Fibroblast of skin of left biceps (primary cell): ENCODE measurements at places on chromosomes 1 and 21.

- no peak for DNase-seq
These were observed 27.6 kb downstream of the TENT5C start for GRCh38 chr1:117633423-117633822.

DNA sequence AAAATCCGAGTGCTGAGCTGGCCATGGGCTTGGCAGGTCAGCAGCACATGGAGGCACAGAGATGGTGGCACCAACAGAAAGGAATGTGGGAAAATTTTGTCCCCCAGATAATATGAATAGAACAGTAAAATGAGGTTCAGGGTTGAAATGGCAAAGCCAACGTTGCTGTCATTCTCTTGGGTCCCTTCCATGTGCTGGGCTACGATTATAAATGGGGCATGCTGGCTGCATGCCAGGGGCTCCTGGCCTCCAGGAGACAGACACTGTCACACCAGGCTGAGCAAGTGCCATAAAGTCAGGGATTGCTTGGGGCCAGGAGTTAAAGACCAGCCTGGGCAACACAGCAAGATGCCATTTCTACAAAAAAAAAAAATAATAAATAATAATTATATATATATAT, 77.1 kb downstream of the TOMM20 start:
- no peak for DNase-seq

DNA sequence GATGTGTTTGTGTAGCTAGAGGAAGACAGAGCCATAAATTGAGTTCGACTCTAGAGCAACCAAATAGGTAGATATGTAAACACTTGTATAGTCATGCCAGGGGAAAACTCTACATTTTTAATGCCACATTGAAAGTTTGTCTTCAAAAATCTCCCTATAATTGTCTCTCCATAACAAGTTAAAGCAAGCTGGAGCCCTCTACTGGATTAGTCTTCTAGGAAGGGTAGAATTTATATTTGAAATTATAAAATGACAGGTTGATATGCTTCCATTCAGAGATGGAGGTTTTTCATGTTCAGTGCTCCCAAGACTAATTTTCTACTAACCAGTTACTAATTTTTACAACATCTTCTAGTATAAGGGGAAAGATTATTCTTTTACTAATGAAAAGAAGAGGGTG, 13.1 kb upstream of the COL24A1 start:
- DNase-seq, result no peak

- DNase-seq, result no peak
These were observed 11.8 kb upstream of the ZFP69B start for GRCh38 chr1:40438391-40439015.

- no peak for DNase-seq
These were observed 54.2 kb upstream of the KAZN start for GRCh38 chr1:14544319-14544718.

DNA sequence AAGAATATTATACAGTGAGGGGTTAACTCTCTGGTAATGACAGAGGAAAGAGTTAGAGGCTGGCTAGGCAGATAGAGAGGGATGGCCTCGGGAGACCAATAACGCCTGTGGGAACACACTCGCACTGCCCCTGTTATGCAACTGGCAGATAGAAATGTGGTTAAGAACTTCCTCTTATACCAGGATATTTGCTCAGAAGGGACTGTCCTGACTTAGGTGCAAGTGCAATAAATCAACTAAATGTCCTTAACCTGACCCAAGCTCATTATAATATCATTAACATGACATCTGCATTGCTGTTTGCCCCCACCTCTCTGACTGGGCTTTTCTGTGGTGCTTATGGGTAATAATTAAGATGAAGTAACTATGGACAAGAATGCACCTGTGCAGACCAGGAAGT, 1518.0 kb downstream of the NCAM2 start:
- DNase-seq, result no peak

GRCh38 chr1:107883562-107883961, 81.4 kb downstream of the VAV3 start:
- DNase-seq, result no peak

DNA sequence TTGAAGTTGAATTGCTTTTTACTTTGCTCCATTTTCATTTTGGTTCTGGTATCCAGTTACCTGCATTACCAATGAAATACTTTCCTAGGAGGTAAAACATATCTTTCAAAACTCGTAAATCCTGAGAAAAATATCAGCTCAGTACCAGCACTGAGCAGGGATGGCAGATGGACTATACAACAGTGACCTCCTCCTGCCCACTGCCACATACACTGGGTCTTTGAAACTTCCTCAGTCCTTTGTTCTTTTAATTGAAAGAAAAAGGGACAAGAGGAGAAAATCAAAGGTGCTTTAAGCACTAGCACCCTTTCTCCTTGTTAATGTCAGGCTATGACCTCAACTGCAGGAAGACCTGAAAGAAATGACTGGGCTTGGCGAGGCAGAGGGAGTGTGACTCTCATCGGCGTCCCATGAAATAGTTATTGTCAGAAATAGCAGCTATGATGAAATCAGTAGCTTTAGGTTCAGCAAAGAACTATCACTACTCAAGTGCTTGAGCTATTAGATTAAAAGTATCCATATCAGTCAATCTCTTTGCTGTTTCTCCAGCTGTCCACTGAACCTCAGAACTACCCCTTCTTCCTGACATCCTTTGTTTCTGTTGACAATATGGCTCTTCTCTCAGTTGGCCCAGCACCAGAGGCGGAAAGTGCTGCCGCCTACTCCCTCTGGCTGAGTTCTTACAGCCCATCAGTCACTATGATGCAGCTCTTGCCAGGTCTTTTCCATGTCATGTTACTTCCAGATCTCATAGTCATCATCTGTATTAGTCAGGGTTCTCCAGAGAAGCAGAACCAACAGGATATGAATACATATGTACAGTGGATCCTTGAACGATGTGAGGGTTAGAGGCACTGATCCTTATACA, 207.0 kb upstream of the MAP1LC3C start:
- DNase-seq, result no peak

- no peak for DNase-seq
These were observed 29.4 kb upstream of the CCSAP start for GRCh38 chr1:229372251-229372650.

DNA sequence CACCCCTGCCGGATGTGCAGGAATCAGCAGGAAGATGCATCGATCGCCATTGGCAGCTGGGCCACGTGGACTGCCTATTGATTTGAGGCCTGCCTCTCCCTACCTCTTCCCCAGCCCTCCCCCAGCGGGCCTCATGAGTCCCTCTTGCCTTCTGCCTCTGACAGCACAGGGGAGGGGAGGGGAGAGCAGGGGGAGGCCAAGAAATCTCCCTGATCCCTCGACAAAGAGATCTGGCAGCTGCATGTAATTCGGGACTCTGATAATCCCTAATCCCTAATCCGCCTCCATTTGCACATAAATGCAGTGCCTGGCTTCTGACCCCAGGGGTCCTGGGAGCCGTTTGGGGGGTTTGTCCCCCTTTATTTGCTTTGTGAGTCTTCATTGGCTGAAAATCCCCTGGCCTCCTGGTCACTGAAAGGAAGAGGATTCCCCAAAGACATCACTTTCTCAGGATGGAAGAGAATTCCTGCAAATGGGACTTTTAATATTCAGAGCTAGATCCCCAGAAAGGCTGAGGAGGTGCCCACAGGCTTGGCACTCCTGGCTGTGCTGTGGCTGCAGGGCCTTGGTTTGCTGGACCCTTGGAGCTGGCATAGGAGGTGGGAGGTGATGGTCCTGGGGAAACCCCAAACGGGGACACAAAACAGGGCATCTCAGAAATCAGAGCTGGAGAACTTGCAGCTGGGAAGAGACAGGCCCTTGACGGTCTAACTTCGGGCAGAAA, 239.4 kb upstream of the POU3F1 start:
- no peak for DNase-seq

DNA sequence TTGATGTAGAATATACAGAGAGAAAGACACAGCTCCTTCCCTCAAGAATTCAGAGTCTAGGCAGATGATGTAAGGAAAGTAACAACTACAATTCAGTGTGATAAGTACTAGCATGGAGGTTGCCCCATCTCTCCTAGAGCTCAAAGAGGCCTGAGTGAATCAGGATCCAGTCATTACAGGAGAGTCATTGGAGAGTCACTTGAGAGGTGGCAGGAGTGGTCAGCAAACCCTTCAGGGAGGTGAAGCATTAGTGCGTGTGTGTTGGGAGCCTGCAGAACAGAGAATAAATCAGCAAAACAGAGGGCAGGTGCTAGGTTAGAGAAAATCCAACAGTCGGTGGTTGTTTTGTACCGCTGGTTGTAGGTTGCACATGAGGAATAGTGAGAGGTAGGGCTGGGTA, 46.1 kb downstream of the GRIK1 start:
- DNase-seq, result no peak

DNA sequence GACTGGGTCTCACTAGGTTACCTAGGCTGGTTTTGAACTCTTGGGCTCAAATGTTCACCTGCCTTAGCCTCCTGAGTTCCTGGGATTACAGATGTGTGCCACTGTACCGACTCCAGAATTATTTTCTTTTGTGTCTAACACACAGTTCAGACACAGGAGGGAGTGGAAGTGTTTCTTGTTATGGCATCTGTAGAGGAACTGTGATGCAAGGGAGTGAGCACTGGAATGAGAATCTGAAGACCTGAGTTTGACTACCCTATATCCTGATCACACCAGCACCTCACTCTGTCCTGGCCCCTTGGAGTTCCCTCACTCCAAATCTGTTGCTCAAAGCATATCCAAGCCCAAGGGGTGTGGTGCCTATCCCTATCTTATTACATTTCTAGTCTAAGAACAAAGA, 15.2 kb downstream of the OPTC start:
- DNase-seq, result no peak

DNA sequence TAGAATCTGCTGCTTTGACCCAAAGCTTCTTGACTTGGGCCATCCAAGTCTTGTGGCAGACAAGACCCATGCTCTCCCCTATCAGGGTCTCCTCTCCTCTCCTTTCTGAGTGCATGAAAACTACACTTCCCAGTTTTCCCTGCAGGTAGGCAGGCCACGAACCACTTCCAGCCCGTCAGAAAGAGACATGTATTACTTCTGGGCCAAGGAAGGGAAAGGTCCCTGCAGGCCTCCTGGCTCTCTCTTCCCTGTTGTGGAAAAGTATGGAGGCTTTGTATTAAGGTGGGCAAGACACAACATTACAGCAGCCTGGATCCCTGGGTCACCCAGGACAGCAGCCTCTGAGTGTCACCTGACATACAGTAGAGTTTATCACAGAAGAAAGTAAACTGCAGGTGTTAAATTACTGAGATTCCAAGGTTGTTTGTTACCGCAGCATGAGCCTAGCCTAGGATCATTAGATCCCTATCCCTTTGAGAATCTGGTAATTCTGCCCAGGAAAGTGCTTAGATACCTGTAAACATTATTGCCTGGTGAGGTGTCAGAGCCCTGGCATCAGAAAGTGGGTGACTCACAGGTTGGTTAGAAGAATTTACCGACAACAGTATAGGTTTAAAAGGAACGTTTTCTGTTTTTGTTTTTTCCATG, 717.3 kb downstream of the MATN1 start:
- no peak for DNase-seq

GRCh38 chr21:29763674-29764073, 176.1 kb downstream of the GRIK1 start:
- DNase-seq, result no peak

GRCh38 chr21:28523367-28523766, 469.3 kb downstream of the LTN1 start:
- DNase-seq, result no peak

GRCh38 chr21:45540601-45540970, 1.7 kb downstream of the SLC19A1 start:
- DNase-seq, result no peak

DNA sequence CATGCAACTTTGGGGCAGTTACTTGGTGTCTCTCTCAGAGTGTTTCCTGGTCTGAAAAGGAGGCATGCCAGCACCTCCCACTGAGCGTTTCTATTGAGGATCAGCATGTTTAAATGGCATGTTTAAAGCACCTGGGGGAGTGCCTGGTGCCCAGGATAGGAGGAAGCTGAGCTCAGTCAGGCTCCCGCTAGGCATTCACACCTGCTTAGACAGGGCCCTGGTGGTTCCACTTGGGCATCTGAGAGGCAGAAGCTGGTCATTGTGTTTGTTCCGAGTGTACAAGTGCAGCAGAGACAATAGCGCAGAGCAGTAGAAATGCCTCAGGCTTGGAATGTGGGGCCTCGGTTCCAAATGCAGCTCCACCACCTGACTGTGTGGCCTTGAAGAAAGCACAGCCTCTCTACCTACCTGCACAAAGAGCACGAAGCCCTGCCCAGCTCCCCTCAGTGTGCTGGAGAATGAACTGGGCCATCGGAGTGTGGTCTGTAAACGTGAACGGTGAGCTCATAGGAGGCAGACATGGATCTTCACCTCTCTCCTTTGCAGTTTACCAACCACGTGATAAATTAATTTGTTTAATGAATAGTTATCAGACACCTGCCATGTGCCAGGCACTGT, 20.3 kb upstream of the TMEM222 start:
- DNase-seq, result no peak

DNA sequence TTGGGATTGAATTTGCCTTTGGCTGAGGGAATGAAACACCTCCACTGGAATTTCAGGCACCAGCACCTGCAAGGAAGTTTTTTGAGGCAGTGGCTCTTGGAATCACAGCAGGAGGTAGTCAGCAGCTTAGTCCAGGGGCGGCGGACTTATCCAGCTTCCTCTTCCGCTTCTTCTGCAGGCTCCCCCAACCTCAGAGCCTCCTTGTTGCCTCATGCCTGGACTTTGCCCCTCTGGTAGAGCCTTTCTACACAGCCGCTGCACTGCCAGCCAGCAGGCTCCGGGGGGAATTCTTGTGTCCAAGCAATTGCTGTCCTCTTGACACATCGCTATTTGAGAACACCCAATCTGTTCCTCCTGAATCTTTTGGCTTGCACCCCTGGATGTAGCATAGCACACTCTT, 4.4 kb upstream of the RHEX start:
- no peak for DNase-seq

- DNase-seq, result no peak
These were observed 413.9 kb downstream of the DUSP10 start for GRCh38 chr1:221327954-221328353.
